T-helper 2 cell (primary cell): ENCODE measurements at places on chromosomes 4 and X.

GRCh38 chr4:159768016-159768415 is 665.1 kb downstream of the RAPGEF2 start:
- no peak for DNase-seq

GRCh38 chrX:34365471-34365870 is 233.4 kb upstream of the FAM47A start:
- no peak for DNase-seq

- no peak for DNase-seq
Measured at GRCh38 chr4:83223781-83224180, 60.8 kb downstream of the COQ2 start.

DNA sequence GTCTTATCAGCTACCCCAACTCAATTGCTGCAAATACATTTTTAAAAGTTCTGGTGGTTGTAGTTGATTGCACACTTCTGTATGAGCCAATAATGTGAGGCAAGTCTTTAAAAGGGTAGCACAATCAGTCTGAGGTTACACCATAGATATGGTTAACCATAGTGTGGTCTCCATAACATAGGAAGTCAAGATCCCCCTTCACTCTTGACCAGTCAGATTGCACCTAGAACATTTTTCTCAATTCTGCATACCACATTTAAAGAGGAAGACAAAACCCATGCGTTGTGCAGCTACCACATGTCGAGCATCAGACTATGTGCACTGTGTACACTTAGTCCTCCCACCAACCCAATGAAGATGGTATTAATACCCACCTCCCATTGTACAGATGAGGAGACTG is 26.5 kb upstream of the CYBB start:
- DNase-seq, result no peak

DNA sequence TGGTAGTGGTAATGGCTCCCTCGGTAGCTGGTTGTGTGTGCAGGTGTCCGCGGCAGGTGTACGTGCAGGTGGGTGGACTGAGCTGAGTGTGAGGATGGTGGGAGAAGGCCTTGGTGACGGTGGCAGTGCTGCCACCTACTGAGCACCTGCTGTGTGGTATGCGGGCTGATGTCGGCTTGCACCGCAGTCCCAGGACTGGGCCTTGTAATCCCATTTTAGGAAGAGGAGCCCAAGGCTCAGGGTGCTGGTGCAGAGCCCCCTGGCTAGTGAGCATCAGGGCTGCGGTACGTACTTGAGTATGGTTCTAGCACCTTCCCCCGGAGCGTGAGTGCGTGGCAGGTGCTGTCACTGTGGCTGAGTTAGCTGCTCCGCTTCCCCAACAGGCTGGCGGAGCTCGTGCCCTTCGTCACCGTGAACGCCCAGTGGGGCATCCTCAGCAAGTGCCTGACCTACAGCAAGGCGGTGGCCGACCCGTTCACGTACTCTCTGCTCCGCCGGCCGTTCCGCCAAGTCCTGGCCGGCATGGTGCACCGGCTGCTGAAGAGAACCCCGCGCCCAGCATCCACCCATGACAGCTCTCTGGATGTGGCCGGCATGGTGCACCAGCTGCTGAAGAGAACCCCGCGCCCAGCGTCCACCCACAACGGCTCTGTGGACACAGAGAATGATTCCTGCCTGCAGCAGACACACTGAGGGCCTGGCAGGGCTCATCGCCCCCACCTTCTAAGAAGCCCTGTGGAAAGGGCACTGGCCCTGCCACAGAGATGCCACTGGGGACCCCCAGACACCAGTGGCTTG is 5.7 kb upstream of the CPZ start:
- DNase-seq, result no peak

GRCh38 chr4:52868133-52868532 is 6.0 kb downstream of the RASL11B start:
- no peak for DNase-seq

DNA sequence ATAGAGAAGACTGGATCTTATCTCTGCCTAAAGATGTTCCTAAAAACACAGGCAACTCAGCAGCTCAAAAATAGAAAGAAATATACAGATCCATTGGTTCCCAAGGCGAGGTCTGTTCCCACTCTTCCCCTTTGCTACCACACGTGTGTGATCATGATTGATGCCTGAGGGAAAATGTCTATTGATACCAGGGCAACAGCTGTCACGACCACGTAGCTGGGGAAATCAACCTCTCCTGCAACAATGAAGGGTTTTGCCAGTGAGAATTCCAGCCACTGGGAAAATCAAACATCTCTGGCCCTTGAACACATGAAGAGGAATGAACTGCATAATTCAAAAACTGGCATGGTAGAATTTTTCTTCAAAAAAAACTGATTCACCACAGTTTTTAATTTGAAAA is 131.0 kb upstream of the MAP3K15 start:
- no peak for DNase-seq

- no peak for DNase-seq
Measured at GRCh38 chrX:139094671-139095592, 383.4 kb upstream of the FGF13 start.

- DNase-seq, result no peak
Measured at GRCh38 chr4:8761824-8762205, 109.8 kb downstream of the HMX1 start.

DNA sequence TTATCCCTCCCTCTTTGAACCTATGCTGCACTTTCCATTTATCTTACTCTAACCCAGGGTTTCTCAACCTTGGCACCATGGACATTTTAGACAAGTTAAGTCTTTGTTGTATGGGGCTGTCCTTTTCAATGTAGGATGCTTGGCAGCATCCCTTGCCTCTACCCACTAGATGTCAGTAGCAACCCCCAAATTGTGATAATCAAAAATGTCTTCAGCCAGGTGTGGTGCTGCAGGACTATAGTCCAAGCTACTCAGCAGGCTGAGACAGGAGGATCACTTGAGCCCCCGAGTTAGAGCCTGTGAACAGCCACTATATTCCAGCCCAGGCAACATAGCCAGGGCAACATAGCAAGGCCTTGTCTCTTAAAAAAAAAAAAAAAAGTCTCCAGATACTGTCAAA is 7.0 kb downstream of the LRCH2 start:
- DNase-seq, result no peak

DNA sequence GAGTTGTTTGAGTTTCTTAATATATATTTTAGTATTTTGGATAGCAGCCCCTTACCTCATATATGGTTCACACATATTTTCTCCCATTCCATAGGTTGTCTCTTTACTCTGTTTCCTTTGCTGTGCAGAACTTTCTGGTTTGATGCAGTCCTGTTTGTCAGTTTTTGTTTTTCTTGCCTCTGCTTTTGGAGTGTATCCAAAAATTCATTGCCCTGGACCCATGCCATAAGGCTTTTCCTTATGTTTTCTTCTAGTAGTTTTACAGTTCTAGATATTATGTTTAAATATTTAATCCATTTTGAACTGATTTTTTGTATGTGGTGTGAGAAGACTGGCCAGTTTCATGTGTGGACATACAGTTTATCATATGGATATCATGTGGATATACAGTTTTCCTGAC is 58.5 kb upstream of the NUDT6 start:
- DNase-seq, result no peak

- no peak for DNase-seq
Measured at GRCh38 chr4:159021597-159022385, 81.1 kb upstream of the RAPGEF2 start.

DNA sequence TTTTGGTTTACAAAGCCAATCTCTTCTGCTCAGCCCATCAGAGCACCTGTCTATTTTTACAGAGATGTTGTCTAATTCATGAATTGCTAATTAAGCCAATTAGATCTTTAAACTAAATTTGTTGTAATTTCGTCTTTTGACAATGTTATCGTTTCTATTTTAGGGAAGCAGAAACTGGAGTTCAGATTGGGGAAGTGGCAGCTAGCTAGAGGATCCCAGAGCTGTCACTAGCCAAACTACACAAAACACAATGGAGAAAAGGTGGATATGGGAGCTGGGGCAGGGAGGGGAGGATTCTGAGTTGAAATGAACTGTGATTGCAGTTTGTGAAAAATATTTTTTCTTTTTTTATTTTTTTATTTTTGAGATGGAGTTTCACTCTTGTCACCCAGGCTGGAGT is 35.8 kb downstream of the CASP3 start:
- DNase-seq, result no peak

DNA sequence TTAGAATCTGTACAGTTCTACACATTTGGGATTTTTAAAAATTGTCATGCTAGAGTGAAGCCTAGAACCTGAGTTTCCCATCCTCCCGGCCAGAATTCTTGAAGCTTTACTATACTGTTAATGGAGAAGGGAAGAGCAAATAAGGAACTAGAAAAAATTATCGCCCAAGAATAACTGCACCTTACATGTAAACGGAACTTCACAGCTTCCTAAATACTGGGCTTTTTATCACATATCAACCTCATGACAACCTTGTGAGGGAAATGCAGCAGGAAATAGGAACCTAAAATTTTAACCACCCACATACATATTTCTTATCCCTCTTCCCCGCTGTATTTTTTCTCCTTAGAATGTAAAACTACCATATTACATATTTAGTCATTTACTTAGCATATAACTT is 19.3 kb downstream of the ARHGEF9 start:
- no peak for DNase-seq

DNA sequence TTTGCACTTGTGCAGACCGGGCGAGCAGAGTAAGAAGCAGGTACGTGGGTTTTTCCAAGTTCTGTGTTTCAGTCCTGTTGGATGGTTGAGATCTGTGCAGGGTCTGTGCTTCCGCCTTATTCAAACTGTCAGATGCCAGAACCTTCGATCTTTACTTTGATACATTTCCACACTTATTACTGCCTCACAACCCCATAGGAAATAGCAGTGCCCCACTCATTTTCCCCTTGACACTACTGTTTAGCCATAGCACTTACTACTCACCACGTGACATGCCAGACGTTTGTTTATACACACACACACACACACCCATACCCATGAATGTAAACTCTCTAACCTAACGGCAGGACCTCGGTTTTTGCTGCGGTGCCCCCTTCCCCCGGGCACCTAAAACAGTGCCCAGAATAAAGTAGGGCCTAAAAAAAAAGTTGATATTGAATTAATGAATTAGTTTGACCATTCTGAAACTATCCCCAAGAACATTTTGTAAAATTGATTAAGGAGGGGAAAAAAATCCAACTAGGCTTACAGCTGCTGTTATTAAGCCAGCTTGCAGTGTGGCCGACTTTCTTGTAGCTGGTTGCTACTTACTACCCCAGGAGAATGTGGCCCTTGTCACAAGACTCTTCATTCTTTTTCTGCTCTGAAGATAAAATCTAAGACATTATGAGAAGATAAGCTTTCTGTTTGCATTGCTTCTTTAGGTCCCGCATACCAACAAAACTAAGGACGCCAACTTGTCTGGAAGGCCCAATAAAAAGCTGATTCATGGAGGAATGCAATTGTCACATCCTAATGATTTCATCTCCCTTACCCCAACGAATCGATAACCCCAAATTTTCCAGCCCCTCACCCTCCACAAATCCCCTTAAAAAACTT is 704 bp upstream of the SEPSECS start:
- DNase-seq, result no peak

- DNase-seq, result no peak
Measured at GRCh38 chr4:124025428-124025827, 628.8 kb downstream of the SPRY1 start.

GRCh38 chr4:164550989-164551712 is 202.8 kb upstream of the SMIM31 start:
- no peak for DNase-seq

GRCh38 chrX:72137846-72138495 is 6.3 kb upstream of the RTL5 start:
- DNase-seq, result no peak

GRCh38 chr4:48173056-48173991 is 39.3 kb upstream of the TXK start:
- DNase-seq, result no peak

- no peak for DNase-seq
Measured at GRCh38 chr4:113811359-113811758, 49.8 kb upstream of the CAMK2D start.

- no peak for DNase-seq
Measured at GRCh38 chr4:156536661-156537060, 434.9 kb downstream of the PDGFC start.

DNA sequence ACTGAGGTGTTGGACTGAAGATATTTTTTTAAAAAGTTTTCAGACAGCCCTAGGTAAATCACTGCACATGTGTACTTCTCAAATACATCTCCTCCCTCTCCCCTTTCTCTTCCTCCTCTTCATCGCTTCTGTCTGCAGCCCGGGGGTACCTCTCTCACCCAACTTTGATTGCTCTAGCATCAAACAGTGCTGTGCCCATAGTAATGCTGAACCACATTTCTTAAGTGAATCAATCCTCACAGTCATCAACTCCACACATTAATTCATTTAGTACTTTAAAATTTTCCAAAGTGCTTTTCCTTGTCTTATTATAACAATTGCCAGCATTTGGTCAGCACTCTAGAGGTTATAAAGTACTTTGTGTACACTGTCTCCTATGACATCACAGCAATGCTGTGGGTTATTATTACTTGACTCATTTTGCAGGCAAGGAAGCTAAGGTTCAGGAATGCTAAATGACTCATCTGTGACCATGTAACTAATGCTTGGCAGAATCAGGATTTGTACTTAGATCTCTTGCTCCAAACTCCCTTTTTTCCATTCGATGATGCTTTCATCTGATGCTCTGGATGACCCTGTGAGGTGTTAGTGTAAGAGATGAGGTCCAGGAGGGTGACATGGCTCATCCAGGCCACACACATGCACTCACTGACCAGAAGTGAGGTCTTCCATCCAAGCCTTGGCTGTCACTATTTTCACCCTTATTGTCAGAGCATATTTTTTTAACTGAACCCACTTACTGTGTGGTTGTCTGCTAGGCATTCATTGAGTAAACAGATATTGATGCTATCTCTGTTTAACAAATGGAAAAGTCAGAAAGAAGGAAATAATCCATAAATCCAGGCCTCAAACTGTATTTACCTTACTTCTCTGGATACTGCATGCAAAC is 58.8 kb downstream of the RHOH start:
- no peak for DNase-seq

DNA sequence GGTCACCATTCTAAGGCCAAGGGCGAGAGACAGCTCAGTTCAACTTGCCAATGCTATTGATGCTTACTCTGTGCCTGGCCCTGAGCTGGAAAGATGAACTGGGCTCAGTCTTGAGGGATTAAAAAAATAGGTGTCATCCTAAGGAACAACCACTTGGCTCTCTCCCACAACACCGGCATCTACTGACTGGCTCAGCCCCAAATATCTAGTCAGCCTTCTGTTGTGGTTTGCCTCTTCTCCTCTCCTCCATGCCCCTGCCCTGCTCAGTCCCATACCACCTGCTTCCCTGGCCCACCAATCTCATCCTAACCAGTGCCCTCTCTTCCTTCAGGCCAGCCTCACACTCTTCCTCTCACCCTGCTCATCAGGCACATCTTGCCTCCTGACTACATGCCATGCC is 29.6 kb downstream of the KDM5C start:
- no peak for DNase-seq

DNA sequence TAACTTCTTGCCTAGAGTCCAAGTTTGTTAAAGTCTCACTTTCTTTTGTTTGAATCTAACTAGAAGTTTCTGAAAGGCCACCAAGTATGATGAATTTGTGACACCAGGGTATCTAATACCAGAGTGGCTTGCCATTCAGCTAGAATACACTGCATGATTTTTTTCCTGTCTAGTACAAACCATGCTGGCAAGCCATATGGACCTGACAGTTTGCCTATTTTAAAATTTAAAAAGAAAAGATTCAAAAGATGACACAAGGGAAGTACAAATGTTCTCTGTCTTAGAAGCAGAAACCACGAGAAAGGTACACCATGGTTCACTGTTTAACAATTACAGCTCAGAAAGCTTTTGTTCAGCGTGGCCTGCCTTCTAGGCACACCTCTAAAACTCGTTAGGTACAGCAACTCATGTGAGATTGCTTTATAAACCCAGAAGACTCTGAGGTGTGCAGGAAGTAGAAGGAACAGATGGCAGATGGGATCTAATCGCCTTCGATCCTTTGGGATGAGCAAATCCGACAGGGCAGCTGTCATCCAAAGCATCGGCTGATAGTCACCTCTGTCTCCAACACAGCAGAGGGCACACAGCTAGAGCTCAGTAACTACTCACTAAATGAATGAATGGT is 35.4 kb upstream of the CENPU start:
- no peak for DNase-seq
